ENCODE measurements at places on chromosomes 6 and 20. TPM values are rescaled to one million over a fixed set of nuclear protein-coding genes. Genes with fewer than 3 reads are reported as not detected.

GRCh38 chr6:87848616-87849015 lies 146.6 kb upstream of the AKIRIN2 start:
- no peak for DNase-seq

- DNase-seq, result no peak
Observed at GRCh38 chr6:3023663-3024483, 24.2 kb downstream of the NQO2 start.

DNA sequence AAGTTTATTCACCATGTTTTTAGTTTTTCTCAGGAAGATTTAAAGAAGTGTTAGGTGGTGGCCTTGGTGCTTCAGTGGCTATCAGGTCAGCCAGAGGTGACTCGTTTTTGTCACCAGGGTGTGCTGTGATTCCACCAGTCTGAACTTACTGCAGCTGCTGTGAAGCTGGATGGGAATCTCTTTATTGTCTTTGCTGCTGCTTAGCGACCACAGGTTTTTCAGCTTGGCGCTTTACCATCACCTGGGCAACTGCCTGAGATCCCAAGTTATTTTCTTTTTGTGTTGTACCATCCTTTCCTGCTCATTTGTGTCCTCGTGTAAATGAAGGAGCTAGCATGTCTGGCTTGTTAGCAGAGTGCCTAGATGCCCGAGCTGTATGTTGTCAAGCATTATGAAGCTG lies 146.9 kb downstream of the MACROD2 start:
- DNase-seq, result peak; percentile 29

DNA sequence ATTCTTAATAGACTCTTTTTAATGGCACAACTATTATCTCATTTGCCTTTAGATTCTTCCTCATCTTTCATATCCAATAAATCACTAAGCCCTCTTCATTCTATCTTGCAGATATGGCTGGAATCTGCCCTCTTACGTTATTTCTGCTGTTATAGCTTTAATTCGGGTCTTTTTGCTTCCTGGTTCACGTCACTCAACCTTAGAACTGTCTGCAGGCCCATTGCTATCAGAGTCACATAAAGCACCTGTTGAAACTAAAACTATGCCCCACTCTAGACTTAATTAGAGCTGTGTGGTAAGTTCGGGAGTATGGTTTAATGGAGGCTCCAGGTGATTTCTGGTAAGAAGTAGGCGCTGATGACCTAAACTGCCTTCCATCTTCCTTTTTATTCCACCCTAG lies 988 bp downstream of the QRSL1 start:
- no peak for DNase-seq

DNA sequence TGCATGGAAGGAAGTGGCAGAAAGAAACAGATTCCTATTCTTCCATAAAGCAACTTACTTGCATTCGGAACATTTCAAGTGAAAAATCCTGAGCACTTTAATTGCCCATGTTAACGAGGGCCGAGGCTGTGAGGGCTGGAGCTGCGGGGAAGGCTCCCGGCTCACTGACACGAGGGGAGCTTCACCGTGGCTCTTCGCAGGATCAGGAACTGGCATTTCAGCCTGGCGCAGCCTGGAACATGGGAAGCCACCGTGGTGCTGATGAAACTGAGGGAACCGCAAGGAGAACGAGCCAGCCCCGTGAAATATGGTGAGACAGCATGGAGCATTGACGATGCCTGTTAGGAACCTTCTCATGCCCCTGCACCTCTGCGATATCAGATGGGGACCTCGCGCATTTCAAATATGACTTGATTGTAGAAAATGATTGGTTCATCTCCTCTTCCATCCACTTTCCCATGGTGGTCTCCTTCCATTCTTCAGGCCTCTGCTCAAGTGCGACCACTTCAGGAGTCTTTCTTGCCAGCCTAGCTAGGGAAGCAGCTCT lies 236.9 kb downstream of the TBXT start:
- DNase-seq, result no peak

- DNase-seq, result no peak
Observed at GRCh38 chr6:168908166-168908565, 345.5 kb downstream of the THBS2 start.

- no peak for DNase-seq
Observed at GRCh38 chr6:118886641-118887040, 7.3 kb upstream of the ASF1A start.

DNA sequence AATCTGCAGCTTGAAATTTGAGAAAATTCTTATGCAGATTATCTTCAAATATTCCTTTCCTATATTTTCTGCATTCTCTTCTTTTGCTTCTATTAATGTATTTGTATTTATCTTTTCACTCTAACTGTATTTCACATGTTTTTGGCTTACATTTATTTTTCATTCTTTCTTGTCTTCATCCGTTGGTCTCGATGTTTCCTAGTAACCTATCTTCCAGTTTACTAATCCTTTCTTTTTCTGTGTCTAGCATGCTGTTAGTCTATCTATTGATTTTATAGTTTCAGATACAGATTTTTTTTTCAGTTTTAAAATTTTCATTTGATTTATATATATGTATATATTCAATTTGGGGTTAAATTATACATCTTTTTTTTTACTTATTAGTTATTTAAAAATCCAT lies 556.2 kb downstream of the RFPL4B start:
- no peak for DNase-seq

- no peak for DNase-seq
Observed at GRCh38 chr6:139325125-139325524, 33.3 kb upstream of the TXLNB start.

TNF gene
- polyA plus RNA-seq, result 0.16 TPM

GRCh38 chr6:119880840-119881239 lies 531.3 kb upstream of the MAN1A1 start:
- no peak for DNase-seq

- no peak for DNase-seq
Observed at GRCh38 chr20:15840636-15841301, 732.5 kb downstream of the KIF16B start.

- no peak for DNase-seq
Observed at GRCh38 chr6:125843593-125843992, 52.8 kb downstream of the NCOA7 start.

DNA sequence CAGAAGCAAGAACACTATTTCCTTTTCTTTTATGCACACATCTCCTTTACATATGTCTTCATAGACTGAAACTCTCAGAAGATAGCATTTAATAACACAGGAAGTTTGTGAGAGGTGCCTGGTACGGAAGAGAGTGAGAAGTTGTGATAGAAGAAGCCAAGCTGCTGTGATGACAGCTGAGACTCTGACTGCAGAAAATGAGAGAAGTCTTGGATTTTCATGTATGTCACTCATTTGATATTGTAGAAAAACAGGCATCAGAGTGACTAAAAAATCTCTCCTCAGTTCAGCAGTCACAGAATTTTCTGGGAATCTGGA lies 154.9 kb upstream of the BMP2 start:
- no peak for DNase-seq

- DNase-seq, result no peak
Observed at GRCh38 chr6:107061125-107062020, 33.4 kb downstream of the MTRES1 start.

DNAH8 gene
- 0.39 TPM for polyA plus RNA-seq

AGPAT4 gene
- polyA plus RNA-seq, result 17.9 TPM

GRCh38 chr6:159130846-159131245 lies 38.4 kb upstream of the FNDC1 start:
- DNase-seq, result no peak

NOX3 gene
- polyA plus RNA-seq, result 1.5 TPM

DNA sequence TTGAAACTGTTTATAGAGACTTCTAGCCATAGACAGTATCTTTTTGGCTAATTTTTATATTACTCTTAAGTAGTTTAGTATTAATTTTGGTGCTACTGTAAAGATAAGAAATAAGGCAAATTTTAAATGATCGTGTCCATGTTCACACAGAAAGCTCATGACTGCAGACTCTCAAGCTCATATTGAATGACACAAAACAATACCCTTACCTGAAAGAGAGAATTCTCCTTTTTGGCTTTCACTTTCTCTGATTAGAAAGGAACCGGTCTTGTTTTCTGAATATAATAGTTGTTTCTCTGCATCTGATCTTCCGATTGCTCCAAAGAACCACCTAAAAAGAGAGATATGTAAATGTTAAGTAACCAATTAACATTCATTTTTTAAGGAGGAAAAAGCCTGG lies 57.0 kb downstream of the FRK start:
- no peak for DNase-seq

DNA sequence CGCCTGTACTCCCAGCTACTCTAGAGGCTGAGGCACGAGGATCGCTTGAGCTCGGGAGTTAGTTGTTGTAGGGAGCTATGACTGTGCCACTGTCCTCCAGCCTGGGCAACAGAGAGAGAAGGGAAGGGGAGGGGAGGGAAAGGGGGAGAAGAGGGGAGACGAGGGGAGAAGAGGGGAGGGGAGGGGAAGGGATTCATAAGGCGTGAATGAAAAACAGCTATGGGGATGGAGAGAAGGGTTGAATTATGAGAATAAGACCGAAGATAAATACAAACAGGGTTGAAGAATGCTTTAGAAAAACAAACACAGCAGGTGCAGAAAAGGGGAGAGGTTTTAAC lies 106.0 kb downstream of the TRIM27 start:
- DNase-seq, result no peak

- no peak for DNase-seq
Observed at GRCh38 chr20:44908987-44909871, 631 bp upstream of the PABPC1L start.

DNA sequence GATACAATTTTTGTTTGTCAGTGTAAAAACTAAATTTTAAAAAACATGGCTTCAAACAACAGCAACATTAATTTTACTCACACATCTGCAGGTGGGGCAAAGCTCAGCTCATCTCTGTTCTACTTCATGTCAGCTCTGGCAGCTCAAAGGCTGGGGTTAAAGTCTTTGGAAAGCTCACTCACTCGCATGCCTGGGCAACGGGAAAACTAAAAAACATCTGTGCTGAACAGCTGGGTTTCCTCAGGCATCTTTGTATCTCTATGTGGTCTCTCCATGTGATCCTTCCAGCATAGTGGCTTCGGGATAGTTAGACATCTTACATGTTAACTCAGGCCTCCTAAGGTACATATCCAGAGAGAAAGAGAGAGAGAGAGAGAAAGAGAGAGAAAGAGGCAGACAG lies 499.6 kb downstream of the RFPL4B start:
- DNase-seq, result no peak

DNA sequence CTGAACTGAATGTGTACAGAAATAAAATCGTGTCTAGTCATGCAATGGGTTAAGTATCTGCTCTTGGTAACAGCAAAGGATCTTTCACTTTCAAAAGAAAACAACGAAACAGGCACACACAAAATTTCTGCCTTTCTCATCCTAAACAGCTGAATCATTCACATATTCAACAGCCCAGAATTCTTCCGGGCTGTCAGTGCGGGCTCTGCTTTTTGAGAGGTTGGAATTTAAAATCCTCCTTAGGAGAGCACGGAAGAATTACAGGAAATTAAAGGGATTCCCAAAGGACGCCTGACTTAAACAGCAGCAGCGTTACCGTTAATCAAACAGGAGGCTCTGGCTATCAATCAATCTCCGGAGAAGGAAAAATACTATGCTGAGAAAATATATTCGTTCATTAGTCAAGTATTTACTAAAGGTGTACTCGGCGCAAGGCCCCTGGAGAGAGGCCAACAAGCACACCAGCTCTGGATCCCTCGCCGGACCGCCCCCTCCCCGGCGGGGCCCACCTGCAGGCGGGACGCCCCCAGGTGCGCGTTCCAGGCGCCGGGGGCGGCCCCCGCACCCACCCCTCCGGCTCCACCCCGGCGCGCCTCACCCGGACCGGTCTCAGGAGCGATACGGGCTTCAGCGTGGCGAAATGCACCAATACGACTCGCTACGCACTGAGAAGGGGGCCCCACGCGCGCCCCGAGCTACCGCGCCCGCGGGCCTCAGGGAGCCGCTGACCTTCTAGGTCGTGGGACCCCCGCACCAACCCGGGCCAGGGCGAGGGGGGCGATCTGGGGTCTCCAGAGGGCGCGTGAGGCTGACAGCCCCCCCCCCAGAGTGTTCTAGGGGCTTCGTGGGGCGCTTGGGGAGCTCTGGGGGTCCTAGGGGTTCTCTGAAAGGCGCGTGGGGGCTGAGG lies 1.0 kb downstream of the NAPB start:
- DNase-seq, result no peak

GRCh38 chr6:81401970-81402690 lies 350.4 kb downstream of the TENT5A start:
- DNase-seq, result no peak

GRCh38 chr20:52312132-52312729 lies 120.7 kb upstream of the ZFP64 start:
- DNase-seq, result peak; percentile 65

PRDM13 gene
- polyA plus RNA-seq, result not detected

ERVFRD-1 gene
- 0.22 TPM for polyA plus RNA-seq

DNA sequence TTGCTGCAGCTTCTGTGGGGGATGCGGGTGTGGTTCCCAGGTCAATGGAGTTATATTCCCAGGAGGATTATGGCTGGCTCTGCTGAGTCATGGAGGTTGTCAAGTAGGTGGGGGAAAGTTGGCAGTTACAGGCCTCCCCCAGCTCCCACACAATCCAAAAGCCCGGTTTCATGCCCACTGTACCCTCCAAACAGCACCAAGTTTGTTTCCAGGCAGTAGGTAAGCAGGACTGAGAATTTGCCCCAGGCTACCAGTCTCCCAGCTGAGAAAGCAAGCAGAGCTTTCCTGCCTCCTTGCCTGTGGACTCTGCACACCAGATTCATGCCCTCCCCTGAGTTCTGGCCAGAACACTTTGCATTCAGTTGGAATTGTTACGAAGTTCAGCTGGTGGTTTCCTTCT lies 578.2 kb downstream of the MEI4 start:
- DNase-seq, result no peak

TUBB1 gene
- polyA plus RNA-seq, result 2.4 TPM

FKBP1C gene
- 6.9 TPM for polyA plus RNA-seq

DNA sequence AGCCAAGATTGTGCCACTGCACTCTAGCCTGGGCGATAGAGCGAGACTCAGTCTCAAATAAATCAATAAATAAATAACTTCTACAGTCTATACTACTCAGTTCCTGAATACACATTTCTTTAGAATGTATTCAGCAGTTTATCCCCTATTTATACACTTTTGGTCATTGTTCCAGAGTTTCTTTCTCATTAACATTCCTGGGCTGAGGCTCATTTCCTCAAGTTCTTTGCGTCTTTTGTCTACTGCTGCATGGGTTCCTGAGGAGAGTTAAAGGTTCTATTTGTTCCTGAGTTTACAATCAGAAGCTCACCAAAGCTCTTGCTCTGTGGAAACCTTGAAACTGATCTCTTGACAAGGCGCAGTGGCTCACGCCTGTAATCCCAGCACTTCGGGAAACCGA lies 37.7 kb upstream of the SASH1 start:
- DNase-seq, result no peak
